ENCODE measurements at places on chromosomes 5 and 9.
A peak's percentile ranks its signal among the peaks of the same experiment; 100 is the strongest.

GRCh38 chr5:55232271-55232984 is 980 bp downstream of the CCNO start:
- DNase-seq, result peak; percentile 17

DNA sequence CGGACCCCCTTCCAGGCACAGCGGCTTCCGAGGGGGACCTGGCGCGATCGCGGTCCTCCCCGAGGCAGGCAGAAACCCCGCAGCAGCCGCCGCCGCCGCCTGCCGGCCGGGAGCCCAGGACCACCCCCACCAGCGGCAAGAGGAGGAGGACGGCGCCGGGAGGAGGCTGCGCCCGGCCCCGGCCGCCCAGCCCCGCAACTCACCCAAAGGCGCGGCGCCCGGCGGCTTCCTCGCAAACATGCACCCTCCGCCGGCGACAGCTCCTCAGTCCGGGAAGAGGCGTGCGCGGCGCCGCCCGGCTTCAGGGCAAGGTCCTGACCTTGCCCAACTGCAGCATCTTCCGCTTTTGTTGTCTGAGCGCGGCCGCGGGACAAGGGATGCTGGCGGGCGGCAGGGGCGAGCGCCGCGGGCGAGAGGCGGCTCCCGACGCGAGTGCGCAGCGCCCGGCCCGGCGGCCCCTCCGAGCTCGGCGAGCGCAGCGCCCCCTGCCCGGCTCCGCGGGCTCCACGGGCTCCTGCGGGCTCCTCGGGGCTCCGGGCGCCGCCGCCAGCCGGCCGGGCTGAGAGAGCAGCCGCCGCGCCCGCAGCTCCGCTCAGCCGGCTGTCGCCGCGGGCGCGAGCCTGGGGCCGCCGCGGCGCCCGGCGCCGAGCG is 507 bp downstream of the CTNND2 start:
- DNase-seq, result no peak

DNA sequence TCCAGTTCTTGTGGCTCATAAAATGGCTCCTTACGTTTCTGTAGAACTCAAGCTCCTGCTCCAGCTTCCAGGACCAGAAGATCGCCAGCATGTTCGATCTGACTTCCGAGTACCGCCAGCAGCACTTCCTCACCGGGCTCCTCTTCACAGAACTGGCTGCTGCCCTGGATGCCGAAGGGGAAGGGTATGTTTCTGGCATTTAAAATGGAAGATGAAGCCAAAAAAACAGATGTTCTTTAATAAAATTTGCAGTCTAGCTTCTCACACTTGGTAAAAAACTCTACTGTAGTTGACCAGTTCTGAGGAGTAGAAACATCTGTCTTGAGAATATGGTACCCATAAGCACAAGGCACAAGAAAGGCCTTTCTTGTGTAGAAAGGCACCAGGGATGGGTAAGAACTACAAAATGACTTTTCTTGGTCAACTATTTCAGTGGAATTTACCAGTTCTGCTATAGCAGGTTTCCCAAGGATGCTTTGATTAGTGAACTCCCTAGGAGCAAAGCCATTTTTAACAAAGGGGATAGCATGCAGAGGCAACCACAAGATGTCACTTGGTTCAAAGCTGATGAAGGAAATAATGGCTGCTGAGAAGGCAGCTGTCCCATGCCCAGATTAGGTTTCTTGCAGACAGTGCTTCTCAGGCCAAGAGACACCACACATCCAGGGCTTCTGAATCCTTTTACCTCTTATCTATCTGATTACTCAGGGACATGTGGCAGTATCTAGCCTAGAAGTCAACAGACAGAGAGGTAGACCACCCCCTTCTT is 192.4 kb downstream of the DOCK8 start:
- DNase-seq, result no peak

DNA sequence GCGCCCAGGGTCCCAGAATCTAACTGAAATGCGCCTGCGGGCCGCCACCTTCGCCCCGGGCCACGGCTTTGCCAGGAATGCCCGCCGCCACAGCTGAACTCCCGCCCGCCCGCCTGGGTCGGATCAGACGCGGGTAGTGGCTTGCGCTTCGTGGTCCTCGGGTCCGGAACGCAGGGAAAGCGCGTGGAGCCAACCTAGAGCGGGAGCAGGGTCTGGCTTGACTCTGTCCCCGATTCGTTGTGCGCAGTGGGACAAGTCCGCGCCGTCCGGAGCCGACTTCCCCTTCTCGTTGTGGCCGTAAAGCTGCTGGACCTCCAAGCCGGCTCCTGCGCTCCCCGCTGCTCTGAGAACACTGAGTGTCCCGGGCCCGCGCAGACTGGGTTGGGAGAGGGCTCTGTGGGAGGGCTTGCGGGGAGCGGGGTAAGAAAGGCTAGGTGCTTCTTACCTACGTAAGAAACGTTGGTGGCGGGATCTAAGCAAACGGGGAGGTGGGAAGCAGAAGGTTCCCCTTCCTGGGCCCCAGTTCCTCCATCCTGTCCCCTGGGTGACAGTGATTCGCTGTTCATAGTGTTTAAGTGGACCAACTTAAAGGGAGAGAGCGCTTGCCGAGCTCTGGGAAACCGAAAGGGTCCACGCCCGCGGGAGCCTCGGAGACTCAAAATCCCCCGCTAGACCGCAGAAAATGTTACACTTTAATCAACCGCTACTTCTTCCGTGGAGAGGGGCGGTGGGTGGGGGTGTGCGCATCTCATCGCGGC is 4.4 kb upstream of the FOXE1 start:
- DNase-seq, result no peak

- no peak for DNase-seq
Observed at GRCh38 chr5:125484742-125485641, 738.6 kb upstream of the ZNF608 start.

DNA sequence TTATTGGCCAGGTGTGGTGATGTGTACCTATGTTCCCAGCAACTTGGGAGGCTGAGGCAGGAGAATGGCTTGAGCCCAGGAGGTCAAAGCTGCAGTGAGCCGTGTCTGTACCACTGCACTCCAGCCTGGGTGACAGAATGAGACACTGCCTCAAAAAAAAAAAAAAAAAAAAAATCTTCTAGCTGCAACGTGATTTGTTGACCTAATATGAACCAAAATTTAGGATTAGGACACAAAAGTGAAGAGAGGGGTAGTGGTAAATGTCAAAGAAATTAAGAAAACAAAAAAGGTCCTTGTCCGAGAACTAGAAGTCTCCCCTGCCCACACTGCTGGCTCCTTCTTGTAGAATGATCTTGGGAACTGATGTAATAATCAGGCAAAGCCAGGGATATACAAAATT is 272.0 kb downstream of the EFNA5 start:
- no peak for DNase-seq

DNA sequence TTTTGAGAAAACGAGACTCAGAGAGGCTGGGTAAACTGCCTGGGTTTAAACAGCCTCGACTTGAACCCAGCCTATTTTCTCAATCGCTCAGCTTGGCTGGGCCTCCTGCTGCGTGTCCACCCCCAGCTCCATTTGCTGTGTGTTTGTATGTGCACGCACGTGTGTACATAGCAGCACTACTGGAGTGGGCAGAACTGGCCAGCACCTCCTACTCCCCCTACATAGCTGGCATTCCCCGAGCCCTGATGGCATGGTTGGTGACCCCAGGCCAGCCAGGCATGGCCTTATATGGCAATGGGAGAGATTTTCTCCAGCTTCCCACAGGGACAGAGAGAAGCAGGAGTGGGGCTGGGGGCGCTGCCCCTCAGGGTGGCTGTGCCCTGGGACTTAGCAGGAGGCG is 4.1 kb downstream of the AIF1L start:
- no peak for DNase-seq

GRCh38 chr5:83340511-83340918 is 131.0 kb upstream of the VCAN start:
- no peak for DNase-seq

DNA sequence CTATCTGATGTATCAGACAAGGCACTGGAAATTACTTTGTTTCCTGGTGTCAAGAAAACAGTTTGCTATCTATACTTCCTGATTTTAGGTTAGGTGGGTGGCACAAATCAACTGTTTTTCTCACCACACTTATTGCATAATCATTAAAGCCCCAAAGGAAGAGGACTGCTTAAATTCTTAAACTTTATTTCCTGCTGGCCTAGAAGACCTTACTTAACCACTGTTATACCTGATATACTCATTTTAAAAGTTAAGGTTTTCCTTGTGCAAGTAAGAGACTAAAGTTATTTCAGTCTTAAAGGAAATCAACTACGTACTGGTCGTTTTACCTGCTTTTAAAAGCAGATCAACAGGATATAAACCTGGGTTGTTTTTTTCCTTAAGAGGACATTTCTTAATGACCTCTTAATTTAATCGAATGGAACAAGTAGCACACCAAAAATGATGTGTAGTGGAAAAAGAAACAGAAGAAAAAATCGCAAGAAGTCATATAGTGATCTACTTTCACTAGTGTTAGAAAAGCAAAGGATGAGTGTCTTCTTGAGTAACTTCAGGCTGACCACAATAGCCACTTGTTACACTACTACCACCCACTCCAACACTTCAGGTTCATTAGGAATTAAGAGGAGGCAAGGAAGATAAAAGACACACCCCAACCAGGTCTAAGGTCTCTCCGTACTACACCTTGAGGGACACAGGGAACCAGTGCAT is 974 bp downstream of the CLINT1 start:
- no peak for DNase-seq

- DNase-seq, result no peak
Observed at GRCh38 chr9:131524665-131525315, 6.3 kb downstream of the UCK1 start.

GRCh38 chr9:127892831-127893230 is 6.6 kb downstream of the ST6GALNAC6 start:
- DNase-seq, result no peak

- DNase-seq, result no peak
Observed at GRCh38 chr9:1929722-1930244, 85.4 kb upstream of the SMARCA2 start.

- no peak for DNase-seq
Observed at GRCh38 chr5:89991592-89991991, 418.0 kb downstream of the CETN3 start.

GRCh38 chr5:160369990-160370712 is at the start of gene C1QTNF2:
TSS of gene C1QTNF2 (minus strand) at chr5:160370626. CDS start at chr5:160355011, 15,615 bp downstream.
- DNase-seq, result no peak

GRCh38 chr9:85185486-85186217 is 516.1 kb downstream of the NTRK2 start:
- DNase-seq, result no peak

GRCh38 chr5:143118222-143118621 is 285.3 kb downstream of the NR3C1 start:
- no peak for DNase-seq

- no peak for DNase-seq
Observed at GRCh38 chr5:94218374-94218773, 400.0 kb downstream of the KIAA0825 start.

- DNase-seq, result no peak
Observed at GRCh38 chr5:18772475-18772874, 1138.2 kb downstream of the TAF11L14 start.

DNA sequence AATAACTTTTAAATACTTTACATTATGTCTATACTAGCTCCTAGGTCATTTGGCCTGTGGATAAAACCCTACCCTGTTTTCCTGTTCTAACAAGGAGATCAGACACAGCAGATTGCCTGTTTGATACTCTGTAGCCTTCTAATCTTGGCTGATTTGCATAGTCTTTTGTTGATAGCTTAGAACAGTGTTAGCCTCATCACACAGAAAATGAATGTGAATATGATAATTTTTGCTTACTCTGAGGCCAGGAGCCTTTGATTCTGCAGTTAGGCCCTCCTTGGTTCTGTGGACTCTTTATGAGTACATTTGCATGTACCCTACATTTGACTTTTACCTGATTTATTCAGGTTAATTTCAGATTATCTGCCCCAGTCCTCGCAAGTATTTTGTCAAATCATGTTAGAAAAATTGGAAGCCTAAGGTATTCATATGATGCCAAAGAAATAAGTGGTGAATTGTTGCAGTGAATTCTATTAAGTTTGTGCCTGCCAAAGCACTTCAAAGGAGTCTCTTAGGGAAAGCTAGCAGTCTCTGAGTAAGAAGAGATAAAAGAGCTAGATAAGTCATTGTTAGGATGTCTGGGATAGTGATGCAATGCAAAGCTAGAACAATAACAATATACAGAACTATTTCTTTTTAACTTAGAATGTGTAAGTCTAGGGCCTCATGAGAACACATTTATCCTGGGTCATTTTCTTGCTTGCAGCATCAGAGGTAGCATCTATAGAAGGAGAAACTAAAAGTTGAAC is 56.4 kb downstream of the SCAMP1 start:
- DNase-seq, result no peak

DNA sequence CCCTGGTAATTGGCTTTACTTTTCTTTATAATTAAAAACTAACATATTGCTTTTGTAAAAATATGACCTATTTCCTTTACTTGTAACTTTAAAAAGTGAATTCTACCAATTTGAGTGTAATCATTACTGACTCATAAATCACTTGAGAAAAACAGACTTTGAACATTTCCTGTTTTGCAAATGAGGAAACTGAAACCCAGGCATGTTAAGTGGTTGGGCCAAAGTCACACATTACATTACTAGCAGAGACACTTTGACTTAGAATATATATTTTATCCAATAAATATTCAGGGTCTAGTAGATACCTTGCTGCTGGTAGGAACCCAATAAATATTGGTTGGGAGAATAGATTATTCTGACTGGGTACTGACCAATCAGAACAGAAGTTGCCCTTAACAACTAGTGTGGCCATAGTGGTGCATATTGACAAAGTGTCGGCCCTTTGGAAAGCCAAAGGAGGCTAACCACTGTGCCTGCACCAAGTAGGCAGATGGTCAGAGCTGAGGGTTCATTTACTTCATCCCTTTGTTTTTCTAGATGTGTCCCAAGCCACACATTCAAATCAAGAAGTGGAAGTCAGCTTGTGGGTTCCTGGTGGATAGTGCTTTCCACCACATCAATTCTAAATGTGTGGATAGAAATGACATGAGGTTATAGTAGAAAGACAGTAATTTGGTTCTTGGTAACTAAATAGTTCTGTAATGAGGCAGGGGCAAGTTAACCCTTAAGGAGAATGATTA is 365.1 kb upstream of the RIOK2 start:
- no peak for DNase-seq

- DNase-seq, result no peak
Observed at GRCh38 chr9:135951889-135952663, 9.1 kb downstream of the UBAC1 start.

DNA sequence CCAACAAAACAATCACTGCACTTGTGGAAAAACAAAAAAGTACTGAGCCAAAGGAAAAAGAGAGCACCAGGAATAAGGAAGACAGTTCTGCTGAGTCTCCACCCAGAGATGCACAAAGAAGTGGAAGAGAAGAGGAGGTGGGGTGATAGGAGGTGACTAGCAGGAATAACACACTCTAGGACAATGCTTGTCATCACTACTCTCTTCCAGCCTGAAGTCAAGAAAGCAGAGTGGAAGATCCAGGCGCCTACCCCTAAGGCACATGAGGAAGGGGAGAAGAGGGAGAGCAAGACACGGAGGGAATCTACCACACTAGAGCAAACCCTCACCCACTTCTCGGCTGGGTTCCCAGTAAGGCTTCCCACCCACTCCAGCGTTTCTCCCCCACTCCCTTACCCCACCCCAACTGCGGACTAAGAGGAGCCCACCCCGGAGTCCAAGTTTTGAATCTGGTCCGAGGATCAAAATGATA is 1.7 kb downstream of the SLIT3 start:
- DNase-seq, result no peak

GRCh38 chr9:80156756-80157472 is 585.1 kb downstream of the TLE4 start:
- no peak for DNase-seq
